ENCODE measurements at places on chromosomes 5 and 9.

DNA sequence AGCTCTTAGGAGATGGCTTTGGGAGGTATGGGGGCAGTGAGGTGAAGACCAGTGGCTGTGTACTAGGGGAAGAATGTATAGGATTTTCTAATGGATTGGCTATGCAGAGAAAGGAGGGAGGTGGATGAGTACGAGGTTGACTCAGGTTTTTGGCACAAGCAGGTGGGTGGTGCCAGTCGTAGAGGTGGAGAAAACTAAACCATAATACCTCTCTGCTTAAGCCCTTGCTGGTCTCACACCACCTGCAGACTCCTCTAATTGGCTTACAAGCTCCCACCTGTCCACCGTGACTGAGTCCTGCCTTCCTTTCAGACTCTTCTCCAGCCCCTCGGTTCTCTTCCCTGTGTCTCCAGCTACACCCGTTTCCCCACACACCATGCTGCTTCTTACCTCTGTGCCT lies 521.7 kb upstream of the CLINT1 start:
- no peak overlapping the region for H3K27ac ChIP-seq
- H3K4me3 ChIP-seq, result no peak overlapping the region
- H3K4me1 ChIP-seq, result no peaks in the 10 kb centered on the region
- H3K27me3 ChIP-seq, result no peaks in the 10 kb centered on the region
- no peak for DNase-seq

DNA sequence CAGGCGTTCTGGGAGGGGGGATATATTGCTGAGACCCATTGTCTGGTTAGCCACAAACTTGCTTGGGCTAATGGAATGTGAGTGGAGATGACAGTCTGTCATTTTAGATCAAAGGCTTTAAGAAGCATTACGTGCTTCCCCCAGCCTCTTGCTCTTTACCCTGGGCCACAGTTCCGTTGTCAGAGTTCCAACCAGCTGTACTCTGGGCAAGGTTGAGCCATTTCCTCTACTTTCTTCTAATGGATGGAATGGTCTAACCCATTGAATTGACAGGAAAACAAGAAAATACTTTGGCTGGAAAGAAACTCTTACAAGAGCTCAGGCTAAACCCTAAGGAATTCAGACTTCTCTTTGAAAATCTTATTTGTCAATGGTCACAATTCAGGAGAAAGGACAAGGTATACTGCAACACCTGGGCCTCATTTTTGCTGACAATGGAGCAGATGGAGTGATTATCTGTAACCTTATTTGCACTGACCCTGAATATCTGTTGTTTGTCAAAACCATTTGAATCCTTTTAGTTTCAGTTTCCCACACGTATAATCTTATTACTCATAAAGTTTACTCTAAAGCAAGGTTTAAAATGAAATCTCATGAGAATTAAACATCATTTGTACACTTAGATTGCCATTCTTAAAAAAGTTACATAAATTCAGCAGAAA lies 231.4 kb downstream of the PDE4D start:
- H3K36me3 ChIP-seq, result no peaks in the 10 kb centered on the region
- no peak overlapping the region for H3K27ac ChIP-seq
- H3K4me3 ChIP-seq, result no peak overlapping the region
- H3K27me3 ChIP-seq, result no peaks in the 10 kb centered on the region
- DNase-seq, result no peak

- no peaks in the 10 kb centered on the region for H3K4me1 ChIP-seq
- no peak for DNase-seq
- H3K27ac ChIP-seq, result no peak overlapping the region
- no peaks in the 10 kb centered on the region for H3K36me3 ChIP-seq
Observed at GRCh38 chr9:97397220-97397619, 14.7 kb upstream of the TDRD7 start.

GRCh38 chr5:6570530-6570929 lies 62.3 kb downstream of the NSUN2 start:
- peaks cover 29% of the 10 kb centered on the region for H3K27me3 ChIP-seq
- no peak for DNase-seq
- H3K4me1 ChIP-seq, result no peaks in the 10 kb centered on the region
- no peaks in the 10 kb centered on the region for H3K36me3 ChIP-seq
- no peak overlapping the region for H3K27ac ChIP-seq
- no peak overlapping the region for H3K4me3 ChIP-seq

GRCh38 chr5:122220511-122220910 lies 91.2 kb downstream of the ZNF474 start:
- H3K4me3 ChIP-seq, result no peak overlapping the region
- H3K36me3 ChIP-seq, result peaks cover 4% of the 10 kb centered on the region
- peaks cover 2% of the 10 kb centered on the region for H3K27me3 ChIP-seq
- H3K27ac ChIP-seq, result no peak overlapping the region
- no peak for DNase-seq

GRCh38 chr9:81588148-81588871 lies 101.0 kb downstream of the TLE1 start:
- DNase-seq, result no peak
- peak overlapping the region; percentile 65 for H3K27ac ChIP-seq
- peaks cover 27% of the 10 kb centered on the region for H3K36me3 ChIP-seq

DNA sequence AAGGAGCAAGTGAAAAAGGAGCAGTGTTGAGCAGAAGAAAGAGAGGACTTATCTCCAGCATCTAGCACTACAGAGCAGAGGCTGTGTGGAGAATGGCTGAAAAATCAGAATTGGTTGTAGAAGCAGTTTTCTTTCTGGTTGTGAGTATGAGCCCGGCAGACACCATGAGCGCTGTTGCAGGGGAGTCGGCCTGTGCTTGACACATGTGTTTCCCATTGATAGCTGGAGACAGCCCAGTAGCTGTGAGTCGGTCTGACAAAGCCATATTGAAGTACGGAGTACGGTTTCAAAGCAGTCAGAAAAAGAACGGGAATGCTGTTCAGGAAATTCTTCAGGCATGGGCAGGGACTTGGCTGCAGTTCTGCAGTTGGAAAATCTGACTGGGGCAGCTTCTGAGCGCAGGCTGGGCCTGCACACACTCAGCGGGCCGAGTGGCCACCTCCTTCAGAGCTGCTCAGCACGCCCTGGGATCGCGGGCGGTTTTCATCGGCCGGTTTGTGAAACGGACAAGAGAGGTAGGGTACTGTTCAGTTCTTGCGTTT lies at the start of gene SGCD:
Gene SGCD, plus strand, starts transcription at position 447 of the 542 bp plus-strand sequence.
- no peak for DNase-seq
- no peak within 1 kb of the TSS for H3K4me3 ChIP-seq
- H3K4me1 ChIP-seq, result peaks cover 4% of the 10 kb centered on the region
- H3K27ac ChIP-seq, result no peak within 1 kb of the TSS

DNA sequence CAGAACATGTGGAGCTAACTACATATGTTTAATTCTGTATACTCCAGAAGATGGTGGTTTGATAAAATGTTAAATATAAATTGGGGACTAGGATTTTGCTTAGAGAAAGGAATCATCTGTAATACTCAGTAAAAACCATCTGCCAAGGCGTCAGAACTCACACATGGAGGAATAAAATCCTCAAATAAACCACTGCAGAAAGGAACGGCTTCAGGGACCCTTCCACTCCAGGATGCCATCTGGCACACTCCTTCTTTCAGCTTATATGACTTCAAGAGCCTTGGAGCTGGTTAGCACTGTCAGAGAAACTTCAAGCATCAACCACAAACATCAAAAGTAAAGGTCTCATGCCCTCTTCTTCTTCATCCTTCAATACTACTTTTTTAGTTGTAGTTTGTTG lies 360.6 kb downstream of the PLK2 start:
- no peaks in the 10 kb centered on the region for H3K27me3 ChIP-seq
- H3K4me1 ChIP-seq, result no peaks in the 10 kb centered on the region
- H3K4me3 ChIP-seq, result no peak overlapping the region
- H3K36me3 ChIP-seq, result no peaks in the 10 kb centered on the region
- H3K27ac ChIP-seq, result no peak overlapping the region
- no peak for DNase-seq

DNA sequence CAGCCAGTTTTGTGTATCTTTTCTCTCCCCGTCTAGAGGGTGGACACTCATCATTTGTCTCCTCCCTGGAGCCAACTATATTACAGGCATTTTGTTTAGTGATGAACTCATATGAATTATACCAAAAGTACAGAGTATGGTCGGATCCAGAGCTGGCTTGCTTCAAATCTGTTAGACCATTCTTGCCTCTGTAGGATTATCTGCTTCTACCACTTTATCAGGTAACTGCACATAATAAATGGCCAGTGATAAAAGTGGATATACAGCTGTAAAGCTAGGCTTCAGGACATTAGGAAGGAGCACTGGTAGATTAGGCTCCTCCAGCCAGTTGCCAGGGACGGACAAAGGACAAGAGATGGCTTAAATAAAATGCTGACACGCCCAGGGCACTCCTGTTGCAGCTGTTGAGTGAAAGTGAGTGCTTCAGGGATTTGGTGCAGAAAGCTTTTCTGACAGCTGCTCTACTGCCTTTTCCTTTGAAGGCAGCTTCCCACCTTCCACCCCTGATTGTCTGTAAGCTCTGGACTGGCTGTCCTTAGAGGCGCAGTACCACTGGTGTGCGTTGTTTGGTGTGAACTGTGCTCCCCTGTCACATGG lies 259.2 kb downstream of the PDZD2 start:
- no peaks in the 10 kb centered on the region for H3K27me3 ChIP-seq
- H3K4me3 ChIP-seq, result no peak overlapping the region
- DNase-seq, result no peak
- no peaks in the 10 kb centered on the region for H3K36me3 ChIP-seq

- no peaks in the 10 kb centered on the region for H3K4me1 ChIP-seq
- H3K36me3 ChIP-seq, result no peaks in the 10 kb centered on the region
- no peaks in the 10 kb centered on the region for H3K27me3 ChIP-seq
- no peak for DNase-seq
Observed at GRCh38 chr9:31304576-31304975, 1079.9 kb upstream of the ACO1 start.

- H3K27ac ChIP-seq, result no peak overlapping the region
- H3K36me3 ChIP-seq, result peaks cover 2% of the 10 kb centered on the region
- H3K27me3 ChIP-seq, result no peaks in the 10 kb centered on the region
- no peak for DNase-seq
- H3K4me3 ChIP-seq, result no peak overlapping the region
Observed at GRCh38 chr5:109935833-109936490, 246.2 kb downstream of the MAN2A1 start.

- peaks cover 4% of the 10 kb centered on the region for H3K36me3 ChIP-seq
- no peaks in the 10 kb centered on the region for H3K4me1 ChIP-seq
- H3K4me3 ChIP-seq, result peak overlapping the region; percentile 7
- no peaks in the 10 kb centered on the region for H3K27me3 ChIP-seq
- DNase-seq, result no peak
Observed at GRCh38 chr5:179780362-179780761, 13.4 kb upstream of the LTC4S start.

GRCh38 chr5:36523926-36524325 lies 82.5 kb upstream of the SLC1A3 start:
- no peak overlapping the region for H3K4me3 ChIP-seq
- H3K4me1 ChIP-seq, result no peaks in the 10 kb centered on the region
- no peak for DNase-seq
- H3K36me3 ChIP-seq, result no peaks in the 10 kb centered on the region
- no peaks in the 10 kb centered on the region for H3K27me3 ChIP-seq

GRCh38 chr9:8895861-8896224 lies 1096.3 kb upstream of the DMAC1 start:
- no peak overlapping the region for H3K27ac ChIP-seq
- DNase-seq, result no peak
- no peak overlapping the region for H3K4me3 ChIP-seq
- H3K27me3 ChIP-seq, result no peaks in the 10 kb centered on the region
- H3K4me1 ChIP-seq, result peaks cover 19% of the 10 kb centered on the region

DNA sequence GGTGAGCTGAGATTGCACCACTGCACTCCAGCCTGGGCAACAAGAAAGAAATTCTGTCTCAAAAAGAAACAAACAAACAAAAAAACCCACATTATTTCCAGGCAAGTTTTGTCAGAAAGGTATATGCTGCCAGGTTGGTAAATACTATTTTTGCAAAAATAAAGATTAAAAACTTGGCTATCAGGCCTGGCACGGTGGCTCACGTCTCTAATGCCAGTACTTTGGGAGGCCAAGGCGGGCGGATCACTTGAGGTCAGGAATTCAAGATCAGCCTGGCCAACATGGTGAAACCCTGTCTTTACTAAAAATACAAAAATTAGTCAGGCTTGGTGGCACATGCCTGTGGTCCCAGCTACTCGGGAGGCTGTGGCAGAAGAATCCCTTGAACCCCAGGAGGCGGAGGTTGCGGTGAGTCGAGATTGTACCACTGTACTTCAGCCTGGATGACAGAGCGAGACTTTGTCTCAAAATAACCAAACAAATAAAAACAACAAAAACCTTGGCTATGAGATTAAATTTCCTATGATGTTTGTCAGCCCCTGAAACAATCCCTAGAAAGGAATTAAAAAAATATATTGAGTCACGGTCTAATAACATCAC lies 22.7 kb downstream of the AGXT2 start:
- no peak overlapping the region for H3K4me3 ChIP-seq
- no peaks in the 10 kb centered on the region for H3K4me1 ChIP-seq
- H3K27ac ChIP-seq, result no peak overlapping the region

DNA sequence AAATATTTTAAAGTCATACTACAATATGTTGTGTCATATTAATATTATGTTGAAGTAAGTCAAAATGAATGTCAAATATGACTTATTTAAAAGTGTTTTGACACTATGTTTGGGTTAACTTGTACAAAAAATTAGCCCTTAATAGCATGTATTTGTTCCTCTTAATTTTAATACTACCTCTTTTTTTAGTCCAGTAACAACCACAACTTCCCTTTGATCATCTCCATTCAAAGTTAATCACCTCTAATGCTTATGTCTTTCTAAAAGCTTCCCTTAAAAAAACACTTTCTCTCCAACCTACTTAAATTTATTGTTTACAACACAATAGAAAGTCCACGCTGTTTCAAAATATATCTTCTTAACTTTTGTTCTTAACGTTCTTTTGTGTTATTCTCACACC lies 9.6 kb downstream of the SLCO4C1 start:
- DNase-seq, result no peak
- H3K4me3 ChIP-seq, result no peak overlapping the region
- no peaks in the 10 kb centered on the region for H3K27me3 ChIP-seq
- H3K36me3 ChIP-seq, result no peaks in the 10 kb centered on the region
- H3K27ac ChIP-seq, result no peak overlapping the region
- no peaks in the 10 kb centered on the region for H3K4me1 ChIP-seq

DNA sequence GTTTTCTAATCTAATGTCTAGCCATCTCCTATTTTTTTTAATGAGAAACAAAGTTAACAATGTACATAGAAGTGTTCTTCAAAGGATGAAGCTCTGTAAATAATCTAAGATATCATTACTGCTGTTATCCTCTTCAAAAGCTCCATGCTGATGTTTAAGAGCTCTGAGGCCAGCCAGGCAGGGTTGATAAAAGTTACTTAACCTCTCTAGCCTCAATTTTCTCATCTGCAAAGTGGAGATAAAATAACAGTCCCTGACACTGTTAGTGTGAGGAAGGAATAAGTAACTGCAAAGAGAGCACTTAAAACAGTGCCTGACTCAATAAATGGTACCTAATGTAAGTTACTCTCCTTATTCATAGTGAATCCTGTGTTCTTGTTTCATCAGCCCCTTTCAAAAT lies 60.1 kb downstream of the LHFPL2 start:
- H3K27me3 ChIP-seq, result no peaks in the 10 kb centered on the region
- peaks cover 31% of the 10 kb centered on the region for H3K4me1 ChIP-seq
- H3K36me3 ChIP-seq, result peaks cover 10% of the 10 kb centered on the region
- DNase-seq, result no peak

- DNase-seq, result peak; percentile 76
- no peak overlapping the region for H3K4me3 ChIP-seq
- peaks cover 2% of the 10 kb centered on the region for H3K36me3 ChIP-seq
- H3K4me1 ChIP-seq, result peaks cover 8% of the 10 kb centered on the region
- H3K27ac ChIP-seq, result no peak overlapping the region
Observed at GRCh38 chr5:138068742-138069600, 14.9 kb upstream of the WNT8A start.

All from neural crest cell (in vitro differentiated cells).